Stimulated activated CD4-positive, alpha-beta T cell treated with anti-CD3 and anti-CD28 coated beads, Interleukin-1b, Interleukin-23, amount 100 ng/mL, for 1 hour (primary cell): ENCODE measurements at places on chromosomes 13 and 19.

GRCh38 chr13:23796551-23796950 is 92.6 kb downstream of the MIPEP start:
- DNase-seq: no peak

DNA sequence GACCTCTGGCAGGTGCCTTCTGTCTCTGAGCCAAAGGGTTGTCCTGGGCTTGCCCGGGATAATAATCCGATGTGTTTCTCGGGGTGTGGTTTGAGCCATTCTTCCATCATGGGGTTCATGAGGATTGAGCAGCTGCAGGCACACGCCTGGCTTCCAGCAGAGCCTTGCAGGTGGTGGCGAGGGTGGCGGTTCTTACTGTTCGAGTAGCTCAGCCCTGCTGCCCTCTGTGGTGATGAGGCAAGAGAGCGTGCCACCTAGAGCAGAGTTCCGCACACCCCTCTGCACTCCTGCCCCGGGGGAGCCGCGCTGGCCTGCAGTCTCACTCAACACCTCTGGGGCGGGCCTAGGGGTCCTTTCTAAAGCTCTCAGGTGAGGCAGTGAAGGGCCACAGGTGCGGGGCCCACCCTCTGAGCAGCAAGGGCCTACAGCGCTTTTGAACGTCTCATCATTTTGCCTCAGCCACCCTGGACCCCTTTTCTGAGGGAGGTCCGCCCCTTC is 3.8 kb downstream of the SCN1B start:
- DNase-seq: no peak

DNA sequence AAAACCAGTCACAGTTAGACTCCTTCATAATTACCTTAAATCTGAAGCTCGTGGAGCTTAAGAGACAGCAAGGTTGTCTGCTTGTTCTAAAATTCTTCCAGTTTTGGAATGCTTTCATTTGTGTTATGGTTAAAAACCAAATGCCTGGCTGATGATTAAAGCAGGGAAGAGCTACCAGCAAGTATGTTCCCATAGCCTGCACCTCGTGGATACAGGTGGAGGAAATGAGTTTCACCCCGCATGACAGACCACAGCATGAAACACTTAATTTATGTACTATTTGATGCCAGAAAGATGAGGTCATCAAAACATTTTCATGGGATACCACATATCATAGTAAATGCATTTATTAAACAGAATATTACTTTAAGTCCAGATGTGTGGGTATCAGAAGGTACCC is 416 bp upstream of the DOCK9 start:
- no peak for DNase-seq

DNA sequence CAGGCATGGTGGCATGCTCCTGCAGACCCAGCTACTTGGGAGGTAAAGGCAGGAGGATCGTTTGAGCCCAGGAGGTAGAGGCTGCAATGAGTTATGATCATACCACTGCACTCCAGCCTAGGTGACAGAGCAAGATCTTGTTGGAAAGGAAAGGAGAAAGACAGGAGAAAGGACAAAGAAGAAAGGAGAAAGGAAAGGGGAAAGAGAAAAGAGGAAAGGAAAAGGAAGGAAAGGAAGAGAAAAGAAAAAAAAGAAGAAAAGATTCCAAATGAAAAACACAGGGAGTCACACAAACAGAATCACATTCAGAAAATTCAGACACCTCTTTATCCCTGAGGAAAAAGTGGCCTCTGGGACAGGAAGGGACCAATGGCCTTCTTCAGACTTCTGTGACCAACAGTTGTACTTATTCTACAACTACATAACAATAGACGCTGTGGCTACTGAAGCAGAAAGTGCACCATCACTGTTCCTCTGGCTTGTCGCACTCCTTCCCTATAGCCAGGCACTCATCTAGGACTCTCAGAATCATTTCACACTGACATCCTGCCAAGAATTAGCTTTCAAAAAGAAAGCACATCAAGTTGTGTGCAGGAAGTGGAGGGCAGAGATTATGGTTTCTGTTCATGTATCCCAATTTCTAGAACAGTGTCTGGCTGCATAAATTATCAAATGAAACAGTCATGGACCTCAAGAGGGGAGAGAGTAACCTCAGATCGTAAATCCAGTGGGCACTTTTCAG is 5.9 kb downstream of the MTMR6 start:
- no peak for DNase-seq

- no peak for DNase-seq
Measured at GRCh38 chr19:21210037-21210621, 68.3 kb downstream of the ZNF431 start.

DNA sequence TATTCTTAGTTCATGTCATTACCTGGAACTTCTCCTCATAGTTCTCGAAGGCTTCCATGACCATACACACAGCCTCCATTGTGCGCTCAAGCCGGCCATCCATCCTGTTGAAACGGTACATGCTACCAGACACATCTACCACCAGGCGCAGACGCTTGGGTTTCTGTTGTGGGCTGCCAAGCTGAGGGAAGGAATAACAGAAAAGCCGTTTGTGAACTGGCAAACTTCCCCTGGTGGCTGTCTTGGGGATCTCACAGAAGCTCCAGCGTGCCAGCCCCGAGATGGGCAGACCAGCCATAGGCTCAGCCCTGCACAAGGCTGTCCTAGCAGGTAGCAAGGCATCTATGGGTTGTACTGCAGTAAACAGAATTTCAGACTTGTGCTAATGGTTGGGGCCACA is 130.1 kb downstream of the RGCC start:
- DNase-seq: no peak

DNA sequence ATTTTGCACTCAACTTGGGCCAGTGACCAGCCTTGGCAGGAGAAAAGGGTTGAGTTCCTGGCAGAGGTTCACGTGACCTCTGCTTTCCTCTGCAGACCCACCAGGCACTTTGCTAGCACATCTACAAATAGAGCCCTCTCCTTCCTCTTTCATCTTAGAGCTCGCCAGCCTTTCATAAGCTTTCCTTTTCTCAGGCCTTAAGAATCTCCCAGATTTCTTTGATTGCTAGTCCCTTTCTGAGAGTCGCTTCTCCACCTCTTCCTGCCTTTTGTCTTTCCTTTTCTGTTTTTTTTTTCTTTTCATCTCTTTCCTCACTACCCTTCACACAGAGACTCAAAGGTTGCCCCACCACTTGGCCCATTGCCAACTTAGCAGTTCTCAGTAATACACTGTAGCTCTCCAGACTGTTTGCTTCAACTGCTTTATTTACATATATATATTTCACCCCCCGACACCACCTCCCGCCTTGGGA is 375.7 kb upstream of the SPRY2 start:
- no peak for DNase-seq

GRCh38 chr19:50983625-50984292 is at the start of gene KLK7:
Gene KLK7, minus strand, starts transcription at chr19:50983917. Its CDS starts 1,518 bp downstream, at chr19:50982399.
- no peak for DNase-seq

- no peak for DNase-seq
Measured at GRCh38 chr19:2040647-2041432, 10.2 kb downstream of the MKNK2 start.

GRCh38 chr19:14248578-14249011 is 42.6 kb upstream of the ADGRL1 start:
- DNase-seq: peak; percentile 28

GRCh38 chr13:100394005-100394695 is 194.4 kb downstream of the GGACT start:
- DNase-seq: no peak

GRCh38 chr19:12611361-12611699 is 610 bp downstream of the ZNF791 start:
- no peak for DNase-seq

DNA sequence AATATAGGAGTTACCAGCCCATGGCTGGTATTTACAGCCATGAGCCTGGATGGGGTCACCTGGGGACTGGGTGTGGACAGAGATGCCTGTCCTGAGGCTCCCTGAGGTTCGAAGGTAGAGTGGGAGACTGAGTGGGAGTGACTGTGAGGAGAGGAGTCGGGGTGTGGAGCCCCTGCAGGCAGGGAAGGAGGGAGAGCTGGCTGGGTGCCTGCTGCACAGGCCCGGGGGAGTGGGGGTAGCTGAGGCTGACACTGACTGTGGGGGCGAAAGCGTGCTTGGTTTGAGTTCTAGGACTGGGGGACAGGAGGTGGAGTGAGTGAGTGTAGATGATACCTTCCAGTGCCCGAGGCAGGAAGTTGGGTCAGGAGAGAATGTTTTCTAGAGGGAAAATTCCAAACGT is 7.1 kb downstream of the RAB11B start:
- DNase-seq: no peak

DNA sequence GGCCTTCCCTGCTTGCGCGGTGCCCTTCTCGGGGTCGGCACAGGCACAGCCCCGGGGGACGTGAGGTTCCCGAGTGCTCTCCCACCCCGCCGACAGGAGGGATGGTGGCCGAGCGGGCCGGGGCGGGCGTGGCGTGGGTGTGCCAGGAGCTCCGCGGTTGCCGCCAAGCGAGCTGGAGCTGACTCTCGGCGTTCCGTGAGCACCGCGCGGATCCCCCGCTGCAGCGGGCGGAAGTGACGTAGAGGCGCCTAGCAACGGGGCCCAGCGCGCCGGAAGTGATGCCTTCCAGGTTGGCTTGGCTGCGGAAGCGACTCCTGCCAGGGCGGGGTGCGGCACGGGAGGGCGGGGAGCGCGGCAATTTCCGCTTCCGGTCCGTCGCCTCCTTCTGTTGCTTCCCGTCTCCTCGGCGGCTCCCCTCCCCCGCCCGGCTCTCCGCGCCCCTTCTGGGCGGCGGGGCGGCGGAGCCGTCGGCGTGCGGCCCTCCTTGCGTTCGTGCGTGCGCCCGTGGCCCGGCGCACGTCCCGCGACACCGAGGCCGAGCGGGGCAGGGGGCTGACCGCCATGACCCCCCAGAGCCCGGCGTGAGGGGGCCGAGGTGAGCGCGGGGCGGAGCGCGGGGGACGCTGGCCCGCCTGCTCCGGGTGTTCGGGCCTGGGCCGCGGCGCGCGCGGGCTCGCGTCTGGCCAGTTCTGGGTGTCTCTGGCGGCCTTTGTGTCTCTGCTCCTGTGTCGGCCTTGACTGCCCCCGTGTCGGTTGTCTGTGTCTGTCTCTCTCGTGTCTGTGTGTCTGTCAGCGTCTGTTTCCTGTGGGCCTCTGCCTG is at the start of gene EPN1:
EPN1 (plus strand) TSS at position 386 of the 820 bp plus-strand sequence. CDS start 3,402 bp downstream, outside the sequence.
- peak; percentile 92 for DNase-seq

DNA sequence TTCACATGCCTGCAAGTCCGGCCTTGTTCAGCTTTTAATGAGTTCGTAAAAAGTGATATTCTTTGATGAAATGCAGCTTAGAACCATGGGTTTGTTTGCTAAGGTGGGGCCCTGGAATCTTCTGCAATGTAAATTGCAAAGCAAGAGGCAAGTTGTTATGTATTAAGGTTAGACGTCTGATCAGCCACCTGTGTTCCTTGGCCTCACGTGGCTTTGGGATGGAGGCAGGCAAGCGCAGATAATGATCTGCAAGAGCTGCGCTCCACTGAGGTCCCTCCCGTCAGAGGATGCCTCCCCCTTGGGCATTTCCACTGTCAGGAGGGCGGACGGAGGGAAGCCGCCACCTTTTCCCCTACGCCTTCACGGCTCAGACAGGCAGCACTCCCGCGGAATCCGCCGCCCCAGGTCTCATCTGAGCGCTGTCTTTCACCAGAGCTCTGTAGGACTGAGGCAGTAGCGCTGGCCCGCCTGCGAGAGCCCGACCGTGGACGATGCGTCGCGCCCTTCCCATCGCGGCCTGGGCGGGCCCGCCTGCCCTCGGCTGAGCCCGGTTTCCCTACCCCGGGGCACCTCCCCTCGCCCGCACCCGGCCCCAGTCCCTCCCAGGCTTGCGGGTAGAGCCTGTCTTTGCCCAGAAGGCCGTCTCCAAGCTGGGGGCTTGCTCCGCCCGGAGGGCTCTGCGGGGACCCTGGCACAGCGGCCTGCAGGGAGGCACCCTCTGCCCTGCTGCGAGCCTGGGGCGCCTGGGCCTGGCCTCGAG is 110.9 kb downstream of the CRYL1 start:
- DNase-seq: no peak

GRCh38 chr13:45446181-45446580 is 18.6 kb upstream of the COG3 start:
- no peak for DNase-seq

DNA sequence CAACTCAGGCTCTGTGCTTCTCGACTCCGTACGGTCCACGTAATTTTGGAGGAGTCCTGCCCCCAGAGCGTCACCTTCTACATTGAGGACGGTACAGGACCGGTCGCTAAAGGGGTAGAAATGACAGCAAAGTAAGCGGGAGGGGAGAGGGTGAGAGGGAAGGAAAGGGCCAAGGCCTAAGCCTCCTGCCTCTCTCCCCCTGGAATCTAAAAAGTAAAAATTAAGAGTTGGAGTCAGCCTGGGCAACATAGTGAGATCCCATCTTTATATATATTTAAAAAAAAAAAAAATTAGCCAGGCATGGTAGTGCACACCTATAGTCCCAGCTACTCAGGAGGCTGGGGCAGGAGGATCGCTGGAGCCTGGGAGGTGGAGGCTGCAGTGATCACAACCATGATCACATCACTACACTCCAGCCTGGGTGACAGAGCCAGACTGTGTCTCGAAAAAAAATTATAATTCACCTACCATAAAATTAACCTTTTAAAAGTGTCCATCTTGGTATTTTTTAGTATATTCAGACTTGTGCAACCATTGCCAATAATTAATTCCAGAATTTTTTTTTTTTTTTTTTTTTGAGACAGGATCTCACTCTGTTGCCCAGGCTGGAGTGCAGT is 12.6 kb downstream of the SLC1A5 start:
- no peak for DNase-seq

DNA sequence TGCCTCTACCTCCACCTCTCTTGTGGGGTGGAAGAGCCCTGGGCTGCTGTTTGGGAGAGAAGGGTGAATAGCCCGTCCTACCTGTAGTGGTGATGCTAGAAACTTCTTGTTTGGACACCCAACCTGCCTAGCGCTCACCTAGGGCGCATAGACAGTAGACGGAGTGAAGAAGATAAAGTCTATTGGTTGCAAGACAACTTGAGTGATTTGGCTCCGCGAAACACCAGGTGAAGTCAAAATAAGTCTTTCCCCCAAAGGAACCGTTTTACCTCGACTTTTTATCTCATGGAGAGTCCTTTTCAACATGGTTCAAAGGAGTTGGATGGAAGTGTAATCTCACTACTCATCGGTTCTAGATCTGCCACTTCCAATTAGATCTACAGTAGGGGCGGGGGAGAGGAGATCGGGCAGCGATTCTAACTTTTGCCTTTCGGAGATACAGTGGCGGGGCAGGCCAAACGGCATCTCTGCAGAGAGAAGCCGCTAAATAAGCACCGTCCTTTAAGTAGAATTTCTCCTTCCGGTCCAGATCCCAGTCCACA is 694 bp upstream of the ZIC5 start:
- no peak for DNase-seq

DNA sequence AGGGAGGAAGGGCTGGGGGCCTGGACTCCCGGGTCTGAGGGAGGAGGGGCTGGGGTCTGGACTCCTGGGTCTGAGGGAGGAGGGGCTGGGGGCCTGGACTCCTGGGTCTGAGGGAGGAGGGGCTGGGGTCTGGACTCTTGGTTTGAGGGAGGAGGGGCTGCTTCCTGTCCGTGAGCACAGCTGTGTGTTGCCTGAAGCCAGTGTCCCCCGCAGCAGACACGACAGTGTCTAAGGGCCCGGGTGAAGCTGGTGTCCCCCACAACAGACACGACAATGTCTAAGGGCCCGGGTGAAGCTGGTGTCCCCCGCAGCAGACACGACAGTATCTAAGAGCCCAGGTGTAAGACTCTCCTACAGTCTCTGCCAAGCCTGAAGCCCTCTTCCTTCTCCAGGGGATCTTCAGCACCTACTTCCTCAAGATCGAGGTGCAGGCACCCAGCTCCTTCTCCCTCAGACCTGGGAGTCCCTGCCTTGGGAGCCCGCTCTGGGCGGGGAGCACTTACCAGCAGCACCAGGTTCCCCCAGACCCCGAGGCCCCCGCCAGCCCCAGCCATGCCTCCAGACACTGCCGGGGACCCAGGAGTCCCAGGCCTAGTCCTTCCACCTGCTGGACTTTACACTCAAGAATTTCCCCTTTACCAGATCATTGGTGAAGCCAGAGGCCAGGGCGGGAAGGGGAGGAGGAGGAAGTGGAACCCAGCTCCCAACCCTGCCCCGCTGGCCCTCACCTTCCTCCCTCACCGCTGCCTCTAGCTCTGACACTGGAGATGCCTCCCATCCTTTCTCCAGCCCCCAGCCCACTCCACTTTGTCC is at the start of gene PTPRH:
PTPRH (minus strand) TSS at position 622 of the 813 bp plus-strand sequence; CDS start at position 554, 68 bp downstream.
- no peak for DNase-seq
